NCI-H526 (cell line): ENCODE measurements at places on chromosomes 7 and 10.

DNA sequence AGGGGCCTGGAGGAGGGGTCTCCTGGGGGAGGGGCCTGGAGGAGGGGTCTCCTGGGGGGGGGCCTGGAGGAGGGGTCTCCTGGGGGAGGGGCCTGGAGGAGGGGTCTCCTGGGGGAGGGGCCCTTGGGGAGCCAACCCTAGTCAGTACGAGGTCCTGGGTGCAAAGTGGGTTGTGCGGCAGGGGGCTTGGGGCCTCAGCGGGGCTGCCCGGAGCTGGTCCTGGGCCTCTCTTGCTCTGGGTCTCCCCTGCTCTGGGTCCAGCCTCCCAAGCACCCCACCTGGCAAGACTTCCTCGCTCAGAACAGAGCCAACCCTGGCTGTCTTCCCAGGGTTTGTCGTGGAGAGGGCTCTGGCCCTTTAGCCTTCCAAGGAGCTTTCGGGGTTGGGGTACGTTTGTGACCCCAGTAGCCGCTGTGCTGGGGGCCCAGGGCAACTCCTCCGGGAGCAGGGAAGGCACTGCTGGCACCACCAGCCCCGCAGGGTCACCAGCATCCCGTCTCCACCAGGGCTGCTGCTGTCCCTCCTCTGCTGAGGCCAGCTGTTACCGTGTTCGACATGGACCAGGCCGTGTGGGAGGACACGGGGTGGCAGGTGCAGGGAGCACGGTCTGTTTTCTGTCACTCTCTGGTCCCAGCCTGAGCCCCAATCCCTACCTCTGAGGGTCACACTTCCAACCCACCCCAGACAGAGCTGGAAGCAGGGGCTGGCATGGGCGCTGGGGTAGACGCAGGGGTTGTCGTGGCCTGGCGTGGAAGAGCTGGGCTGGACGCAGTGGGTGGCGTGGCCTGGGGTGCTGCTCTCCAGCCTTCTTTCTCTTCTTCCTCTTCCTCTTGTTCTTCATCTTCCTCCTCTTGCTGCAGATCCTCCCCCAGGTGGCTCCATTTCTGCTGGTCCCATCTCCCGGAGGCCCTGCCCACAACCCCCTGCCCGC, 22.8 kb downstream of the PWWP2B start:
- no peak for DNase-seq

DNA sequence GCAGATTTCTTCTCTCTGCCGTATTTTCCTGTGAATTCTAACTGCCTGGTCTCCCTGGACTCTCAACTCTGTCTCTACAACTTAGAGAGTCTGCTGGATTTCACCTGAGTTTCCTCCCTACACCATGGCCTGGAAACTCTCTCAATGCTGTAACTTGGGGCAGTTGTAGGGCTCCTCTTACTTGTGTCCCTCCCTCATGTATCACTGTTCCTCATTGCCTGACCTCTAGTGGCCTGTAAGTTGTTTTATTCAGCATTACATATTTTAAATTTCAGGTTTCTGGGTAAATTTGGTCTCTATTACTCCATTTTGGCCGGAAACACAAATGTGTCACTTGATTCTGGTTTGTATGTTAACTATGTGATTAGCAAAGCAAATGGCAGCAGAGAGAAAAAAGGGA, 70.9 kb downstream of the DYNC1I1 start:
- peak; percentile 3 for DNase-seq

DNA sequence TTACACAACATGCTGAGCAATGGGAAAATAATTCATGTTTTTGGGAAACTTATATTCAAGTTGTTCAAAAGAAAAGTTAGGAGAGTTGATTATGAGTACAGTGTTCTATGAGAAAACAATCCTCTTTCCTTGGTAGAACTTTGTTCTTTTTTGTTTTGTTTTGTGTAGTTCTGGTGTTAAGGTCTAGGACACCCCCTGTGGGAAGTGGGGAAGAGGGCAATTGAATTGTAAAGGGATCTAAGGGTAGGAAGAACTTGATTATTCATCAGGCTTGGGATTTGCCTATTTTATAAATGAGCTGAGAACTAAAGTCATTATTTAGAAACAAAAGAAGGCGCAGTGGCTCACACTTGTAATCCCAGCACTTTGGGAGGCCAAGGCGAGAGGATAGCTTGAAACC, 25.9 kb upstream of the CDK13 start:
- DNase-seq = no peak

GRCh38 chr7:81648716-81649115, 121.1 kb downstream of the HGF start:
- DNase-seq = no peak
